Stomach (tissue), 19 donors: ENCODE measurements at places on chromosomes 16 and 17.

GRCh38 chr17:27408891-27409290 lies 47.4 kb upstream of the KSR1 start:
- no peak overlapping the region for H3K27ac ChIP-seq
- no peaks in the 10 kb centered on the region for H3K36me3 ChIP-seq
- no peaks in the 10 kb centered on the region for H3K4me1 ChIP-seq
- DNase-seq: peak; percentile 10
- no peaks in the 10 kb centered on the region for H3K27me3 ChIP-seq
- H3K4me3 ChIP-seq: no peak overlapping the region

DNA sequence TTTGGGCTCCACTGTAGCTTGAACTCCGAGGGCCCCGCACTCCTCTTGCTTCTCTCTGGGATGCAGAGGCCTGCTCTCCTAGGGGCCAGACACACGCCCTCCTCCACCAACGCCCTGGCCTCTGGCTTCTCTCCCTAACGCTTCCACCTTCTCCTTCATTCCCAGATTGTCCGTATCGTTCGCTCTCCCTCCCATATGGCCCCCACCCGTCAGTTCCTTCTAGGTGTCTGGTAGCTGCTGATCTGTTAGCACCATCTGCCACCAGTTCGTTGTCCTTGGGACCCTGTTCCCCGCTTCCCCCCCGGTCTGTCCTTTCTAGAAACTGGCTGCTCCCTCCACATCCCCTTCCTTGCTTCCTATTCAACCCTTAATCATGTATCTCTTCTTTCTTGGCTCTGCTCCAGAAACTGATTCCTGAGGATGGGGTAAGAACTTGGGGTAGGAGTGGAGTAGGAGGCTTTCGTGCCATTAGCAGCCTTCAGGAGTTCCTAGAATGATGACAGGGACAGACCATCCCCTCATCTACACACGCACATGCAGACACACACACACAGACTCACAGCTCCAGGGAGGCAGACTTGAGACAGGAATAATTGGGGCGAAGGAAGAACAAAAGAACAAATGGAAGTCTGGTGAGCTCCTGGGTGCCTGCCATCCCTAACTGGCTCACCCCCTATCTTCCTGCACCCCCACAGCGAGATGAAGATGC lies 4.3 kb downstream of the ATP1B2 start:
- H3K4me1 ChIP-seq: peaks cover 18% of the 10 kb centered on the region
- peak; percentile 35 for DNase-seq
- no peaks in the 10 kb centered on the region for H3K27me3 ChIP-seq
- H3K27ac ChIP-seq: no peak overlapping the region
- no peaks in the 10 kb centered on the region for H3K36me3 ChIP-seq

- no peaks in the 10 kb centered on the region for H3K36me3 ChIP-seq
- H3K4me1 ChIP-seq: no peaks in the 10 kb centered on the region
- no peak overlapping the region for H3K4me3 ChIP-seq
- no peaks in the 10 kb centered on the region for H3K27me3 ChIP-seq
- H3K27ac ChIP-seq: no peak overlapping the region
Measured at GRCh38 chr16:85259115-85259831, 147.0 kb upstream of the CIBAR2 start.

GRCh38 chr17:48850792-48851323 lies 20.0 kb downstream of the CALCOCO2 start:
- peaks cover 97% of the 10 kb centered on the region for H3K36me3 ChIP-seq
- no peak overlapping the region for H3K4me3 ChIP-seq
- no peaks in the 10 kb centered on the region for H3K4me1 ChIP-seq
- no peak for DNase-seq
- no peaks in the 10 kb centered on the region for H3K27me3 ChIP-seq

GRCh38 chr16:1790611-1791255 lies 2.8 kb downstream of the IGFALS start:
- H3K27ac ChIP-seq: no peak overlapping the region
- no peaks in the 10 kb centered on the region for H3K27me3 ChIP-seq
- H3K4me1 ChIP-seq: peaks cover 37% of the 10 kb centered on the region
- H3K36me3 ChIP-seq: peaks cover 17% of the 10 kb centered on the region

GRCh38 chr17:44350733-44351226 lies 5.7 kb downstream of the GRN start:
- H3K36me3 ChIP-seq: peaks cover 51% of the 10 kb centered on the region
- peaks cover 50% of the 10 kb centered on the region for H3K4me1 ChIP-seq
- H3K27me3 ChIP-seq: peaks cover 10% of the 10 kb centered on the region
- H3K4me3 ChIP-seq: no peak overlapping the region
- peak; percentile 88 for DNase-seq

DNA sequence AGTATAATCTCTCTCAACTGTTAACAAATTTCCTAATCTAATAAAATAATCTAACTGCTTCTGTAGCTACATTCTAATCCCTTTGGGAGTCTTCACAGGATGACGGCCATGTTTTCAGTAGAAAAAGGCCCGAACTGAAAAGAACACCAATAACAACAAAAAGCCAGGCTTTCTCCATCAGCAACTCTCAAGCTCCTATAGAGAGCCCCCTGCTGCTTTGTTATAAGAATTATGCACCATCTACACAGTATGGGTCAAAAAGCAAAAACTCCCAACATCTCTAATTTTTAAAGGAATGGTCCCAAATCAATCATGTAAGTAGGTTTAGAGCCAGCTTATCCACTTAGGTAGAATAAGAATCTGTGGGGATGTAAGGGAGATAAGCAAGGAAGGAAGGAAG lies 163.6 kb upstream of the C17orf78 start:
- H3K4me3 ChIP-seq: no peak overlapping the region
- H3K4me1 ChIP-seq: no peaks in the 10 kb centered on the region
- peaks cover 4% of the 10 kb centered on the region for H3K36me3 ChIP-seq
- no peak for DNase-seq
- no peaks in the 10 kb centered on the region for H3K27me3 ChIP-seq
- H3K27ac ChIP-seq: no peak overlapping the region

DNA sequence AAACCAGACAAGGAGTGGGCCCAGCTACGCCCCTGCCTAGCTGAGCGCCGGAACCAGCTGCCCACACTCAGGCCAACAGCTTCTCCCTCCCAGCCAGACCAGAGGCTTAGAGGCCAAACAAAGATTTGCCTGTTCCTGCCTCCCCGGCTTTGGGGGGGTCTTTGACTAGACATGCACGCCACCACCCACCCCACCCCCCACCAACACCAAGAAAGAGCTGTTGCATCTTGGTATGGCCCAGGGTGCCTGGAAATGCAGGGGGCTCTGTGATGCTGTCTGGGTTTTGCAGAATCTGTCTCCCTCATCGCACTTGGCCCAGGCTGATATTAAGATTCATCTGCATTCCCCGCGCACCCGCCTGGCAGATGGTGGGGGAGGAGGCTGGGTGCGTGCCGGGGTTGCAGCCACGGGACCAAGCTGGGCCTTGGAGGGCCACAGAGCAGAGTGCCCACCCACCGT lies 1.3 kb upstream of the NXPH3 start:
- peak overlapping the region; percentile 56 for H3K27ac ChIP-seq
- peaks cover 64% of the 10 kb centered on the region for H3K4me1 ChIP-seq
- peak; percentile 60 for DNase-seq
- H3K27me3 ChIP-seq: peaks cover 58% of the 10 kb centered on the region
- no peaks in the 10 kb centered on the region for H3K36me3 ChIP-seq

DNA sequence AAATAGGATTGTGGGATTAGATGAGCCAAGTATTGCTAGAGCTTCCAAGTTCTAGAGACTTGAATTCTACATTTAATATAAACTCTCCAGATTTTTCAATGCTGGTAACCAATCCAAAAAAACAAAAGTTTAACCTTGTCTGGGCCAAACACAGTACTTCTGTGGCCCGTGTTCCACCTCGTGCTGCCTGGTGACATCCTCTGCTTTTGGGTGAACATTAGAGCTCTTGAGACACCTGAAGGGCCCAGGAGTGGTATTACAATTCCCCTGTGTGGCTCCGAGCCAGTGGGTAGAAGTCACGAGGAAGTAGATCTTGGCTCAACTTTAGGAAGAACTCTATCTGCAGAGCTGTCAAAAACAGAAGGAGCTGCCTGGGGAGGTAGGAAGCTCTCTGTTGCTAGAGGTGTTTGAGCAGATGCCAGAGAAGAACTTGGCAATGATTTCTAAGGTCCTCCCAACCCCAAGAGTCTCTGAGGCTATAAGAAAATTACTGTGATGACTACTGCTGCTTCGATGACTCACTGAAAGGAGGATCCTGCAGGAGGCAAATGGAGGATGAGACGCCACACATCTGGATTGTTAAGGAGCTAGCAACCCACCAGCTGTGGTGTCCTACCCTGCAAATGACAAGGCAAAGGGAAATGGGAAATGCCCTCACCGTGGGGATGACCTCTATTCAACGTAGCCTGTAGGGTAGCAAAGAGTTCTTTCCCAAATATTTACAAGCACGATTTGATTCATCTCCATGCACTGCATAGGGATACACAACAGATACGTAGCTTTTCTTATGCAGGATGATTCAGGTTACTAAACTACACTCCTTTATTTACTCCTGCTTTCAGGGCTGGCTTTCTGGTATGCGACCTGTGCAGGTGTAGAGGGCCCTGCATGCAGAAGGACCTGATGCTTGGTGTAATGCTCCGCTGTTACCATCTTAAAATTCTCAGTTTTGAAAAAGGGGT lies 45.8 kb upstream of the GAS7 start:
- no peaks in the 10 kb centered on the region for H3K27me3 ChIP-seq
- no peak overlapping the region for H3K27ac ChIP-seq
- no peak for DNase-seq
- no peak overlapping the region for H3K4me3 ChIP-seq
- H3K4me1 ChIP-seq: no peaks in the 10 kb centered on the region

DNA sequence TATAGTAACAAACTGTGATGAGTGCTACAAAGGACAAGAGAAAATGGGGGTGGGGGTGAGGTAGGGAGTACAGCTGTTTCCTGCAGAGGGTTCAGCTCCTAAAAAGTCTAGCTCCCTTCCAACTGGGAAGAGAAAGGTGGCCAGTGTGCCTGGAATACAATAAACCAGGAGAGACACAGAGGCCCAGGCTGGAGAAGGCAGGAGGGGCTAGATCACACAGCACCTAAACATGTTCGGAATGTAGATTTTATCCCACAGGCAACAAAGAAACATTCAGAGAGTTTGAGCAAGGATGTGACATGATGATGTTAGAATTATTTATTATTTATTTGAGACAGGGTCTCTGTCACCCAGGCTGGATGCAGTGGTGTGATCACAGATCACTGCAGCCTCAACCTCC lies 10.2 kb downstream of the TEX2 start:
- no peaks in the 10 kb centered on the region for H3K4me1 ChIP-seq
- no peaks in the 10 kb centered on the region for H3K36me3 ChIP-seq
- H3K27me3 ChIP-seq: no peaks in the 10 kb centered on the region
- no peak for DNase-seq
- no peak overlapping the region for H3K27ac ChIP-seq

- H3K4me1 ChIP-seq: no peaks in the 10 kb centered on the region
- no peak for DNase-seq
- H3K4me3 ChIP-seq: no peak overlapping the region
- H3K27me3 ChIP-seq: no peaks in the 10 kb centered on the region
Measured at GRCh38 chr17:57459286-57459915, 203.1 kb downstream of the MSI2 start.

DNA sequence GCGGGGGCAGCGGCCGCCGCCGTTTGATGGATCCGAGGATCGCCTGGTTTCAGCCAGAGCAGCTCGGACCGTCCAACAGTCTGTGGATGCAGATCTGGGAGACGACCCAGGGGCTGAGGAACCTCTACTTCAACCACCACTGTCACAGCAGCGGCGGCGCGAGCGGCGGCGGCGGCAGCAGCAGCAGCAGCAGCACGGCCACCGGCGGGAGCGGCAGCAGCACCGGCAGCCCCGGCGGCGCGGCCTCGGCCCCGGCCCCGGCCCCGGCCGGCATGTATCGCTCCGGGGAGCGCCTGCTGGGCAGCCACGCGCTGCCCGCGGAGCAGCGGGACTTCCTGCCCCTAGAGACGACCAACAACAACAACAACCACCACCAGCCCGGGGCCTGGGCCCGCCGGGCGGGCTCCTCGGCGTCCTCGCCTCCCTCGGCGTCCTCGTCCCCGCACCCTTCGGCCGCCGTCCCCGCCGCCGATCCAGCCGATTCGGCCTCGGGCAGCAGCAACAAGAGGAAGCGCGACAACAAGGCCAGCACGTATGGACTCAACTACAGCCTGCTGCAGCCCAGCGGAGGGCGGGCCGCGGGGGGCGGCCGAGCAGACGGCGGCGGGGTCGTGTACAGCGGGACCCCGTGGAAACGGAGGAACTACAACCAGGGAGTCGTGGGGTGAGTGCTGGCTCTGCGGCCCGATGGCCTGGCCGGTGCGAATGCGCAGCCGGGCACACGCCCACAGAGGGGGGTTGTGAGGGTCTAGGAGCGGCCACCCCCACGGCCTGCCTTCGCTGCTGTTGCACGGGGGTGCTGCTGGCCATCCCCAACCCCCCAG lies 702 bp downstream of the TENT4B start:
- H3K27me3 ChIP-seq: no peaks in the 10 kb centered on the region
- peak overlapping the region; percentile 99 for H3K4me3 ChIP-seq
- peak overlapping the region; percentile 92 for H3K27ac ChIP-seq
- H3K4me1 ChIP-seq: peaks cover 25% of the 10 kb centered on the region
- DNase-seq: no peak
- H3K36me3 ChIP-seq: no peaks in the 10 kb centered on the region

GRCh38 chr17:75295201-75296158 lies 6.2 kb upstream of the SLC25A19 start:
- H3K36me3 ChIP-seq: no peaks in the 10 kb centered on the region
- no peak for DNase-seq
- no peaks in the 10 kb centered on the region for H3K4me1 ChIP-seq
- H3K4me3 ChIP-seq: no peak overlapping the region

- no peak for DNase-seq
- no peak overlapping the region for H3K27ac ChIP-seq
- no peaks in the 10 kb centered on the region for H3K27me3 ChIP-seq
- H3K36me3 ChIP-seq: peaks cover 50% of the 10 kb centered on the region
Measured at GRCh38 chr16:30601966-30602365, 8.2 kb downstream of the ZNF689 start.

DNA sequence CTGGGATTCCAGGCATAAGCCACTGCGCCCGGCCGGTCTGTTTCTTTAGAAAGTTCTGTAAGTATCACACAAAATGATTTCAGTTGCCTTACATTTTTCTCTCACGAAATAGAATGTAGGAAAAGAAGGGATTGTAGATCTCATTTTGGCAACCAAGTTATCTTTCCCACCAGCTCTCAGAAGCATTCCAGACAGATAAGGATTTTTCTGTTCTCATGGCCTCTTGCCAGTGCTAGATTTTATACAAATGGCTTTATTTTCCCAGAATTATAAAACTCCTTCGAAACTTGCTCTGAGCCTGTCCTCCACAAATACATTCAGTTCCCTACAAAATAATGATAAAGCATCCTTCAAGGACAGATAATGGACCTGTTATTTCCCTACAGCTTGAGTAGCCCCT lies 46.9 kb downstream of the LCMT1 start:
- no peak overlapping the region for H3K4me3 ChIP-seq
- H3K27me3 ChIP-seq: no peaks in the 10 kb centered on the region
- H3K27ac ChIP-seq: no peak overlapping the region

- peak overlapping the region; percentile 55 for H3K27ac ChIP-seq
- peaks cover 8% of the 10 kb centered on the region for H3K4me1 ChIP-seq
- no peaks in the 10 kb centered on the region for H3K36me3 ChIP-seq
- H3K27me3 ChIP-seq: peaks cover 69% of the 10 kb centered on the region
- DNase-seq: peak; percentile 72
Measured at GRCh38 chr16:86297866-86298757, 212.2 kb upstream of the FOXF1 start.
